RCC 7860 (cell line): ENCODE measurements at places on chromosomes 6 and 20.

- no peak for DNase-seq
These were observed 117.3 kb downstream of the BCKDHB start for GRCh38 chr6:80223743-80224212.

DNA sequence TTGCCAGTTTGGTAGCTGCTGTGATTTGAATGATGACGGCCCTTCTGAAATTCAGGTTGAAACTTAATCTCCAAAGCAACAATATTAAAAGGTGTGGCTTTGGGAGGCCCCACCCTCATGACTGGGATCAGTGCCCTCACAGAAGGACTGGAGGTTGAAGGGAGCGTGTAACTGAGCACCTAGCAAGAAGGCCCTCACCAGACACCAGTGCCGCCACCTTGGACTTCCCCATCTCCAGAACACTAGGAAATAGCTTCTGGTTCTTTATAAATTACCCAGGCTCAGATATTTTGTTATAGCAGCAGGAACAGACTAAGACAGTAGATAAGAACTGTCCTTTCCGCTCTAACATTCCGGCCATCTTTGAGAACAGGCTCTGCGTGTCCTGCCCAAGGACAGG is 243.1 kb downstream of the DLL1 start:
- no peak for DNase-seq

GRCh38 chr6:12585497-12585958 is 131.0 kb upstream of the PHACTR1 start:
- no peak for DNase-seq

DNA sequence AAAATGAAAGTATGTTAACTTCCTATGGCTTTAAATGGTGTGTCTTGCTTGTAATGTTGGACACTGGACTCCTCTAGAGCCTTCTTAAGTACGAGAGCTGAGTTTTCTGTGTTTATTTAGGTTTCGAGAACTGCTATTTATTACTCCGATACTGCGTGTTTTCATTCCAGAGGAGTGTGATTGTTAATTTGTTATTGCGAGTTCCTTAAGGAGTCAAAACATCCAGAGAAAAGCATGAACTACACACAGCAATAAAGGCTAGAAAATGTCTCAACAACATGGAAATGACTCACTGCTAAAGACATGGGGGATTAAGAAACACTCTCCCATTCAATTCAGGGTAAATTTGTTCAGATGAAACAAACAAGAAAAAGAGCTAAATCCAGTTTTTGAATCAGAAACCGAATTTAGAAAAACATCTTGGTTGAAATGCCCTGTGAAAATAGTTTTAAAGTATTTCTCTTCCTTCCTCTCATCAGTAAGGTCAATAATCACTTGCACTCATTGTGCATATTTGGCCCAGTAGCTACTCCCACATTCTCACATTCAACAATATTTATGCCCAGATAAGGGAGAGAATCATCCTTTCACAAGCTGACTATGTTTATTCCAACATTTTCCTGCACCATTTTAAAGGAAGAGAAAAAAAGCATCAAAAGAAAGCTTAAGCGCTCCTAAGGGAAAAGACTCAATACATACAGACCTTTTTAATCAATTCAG is 36.0 kb downstream of the ATXN1 start:
- no peak for DNase-seq

DNA sequence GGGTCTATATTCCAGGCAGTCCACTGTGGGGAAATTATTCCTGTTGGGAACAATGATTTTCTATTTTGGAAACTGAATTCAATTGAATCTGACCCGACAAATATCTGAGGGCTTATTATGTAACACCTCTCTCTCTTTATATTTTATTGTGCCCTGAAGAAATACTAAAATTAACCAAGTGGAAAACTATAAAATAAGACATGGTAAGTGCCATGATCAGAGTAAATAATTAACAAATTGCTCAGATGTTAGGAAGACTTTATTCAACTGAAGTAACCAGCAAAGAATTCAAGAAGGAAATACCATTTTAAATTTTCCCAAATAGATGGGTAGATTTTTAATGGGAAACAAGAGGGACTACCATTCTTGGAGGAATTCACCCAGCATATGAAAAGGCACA is 632.9 kb downstream of the MAFB start:
- no peak for DNase-seq

- no peak for DNase-seq
These were observed 2.0 kb downstream of the FIG4 start for GRCh38 chr6:109693111-109693510.

DNA sequence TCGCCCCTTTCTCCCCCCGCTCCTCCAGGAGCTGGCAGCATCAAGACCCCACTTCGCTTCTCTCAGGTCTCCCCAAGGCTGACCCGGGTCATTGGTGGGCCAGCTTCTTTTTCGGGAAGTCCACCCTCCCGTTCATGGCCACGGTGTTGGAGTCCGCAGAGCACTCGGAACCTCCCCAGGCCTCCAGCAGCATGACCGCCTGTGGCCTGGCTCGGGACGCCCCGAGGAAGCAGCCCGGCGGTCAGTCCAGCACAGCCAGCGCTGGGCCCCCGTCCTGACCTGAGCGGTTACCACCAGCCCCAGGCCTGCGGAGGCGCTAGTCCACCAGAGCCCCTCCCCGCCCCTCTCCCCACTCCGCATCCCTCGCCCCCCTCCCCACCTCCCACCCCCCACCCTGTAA is 1.0 kb downstream of the PPDPF start:
- no peak for DNase-seq

- no peak for DNase-seq
These were observed 102.6 kb downstream of the ZMYND8 start for GRCh38 chr20:47253872-47254271.

GRCh38 chr6:151263967-151264366 is 24.2 kb downstream of the AKAP12 start:
- no peak for DNase-seq

- no peak for DNase-seq
These were observed 9.8 kb downstream of the FAM210B start for GRCh38 chr20:56368351-56369134.

DNA sequence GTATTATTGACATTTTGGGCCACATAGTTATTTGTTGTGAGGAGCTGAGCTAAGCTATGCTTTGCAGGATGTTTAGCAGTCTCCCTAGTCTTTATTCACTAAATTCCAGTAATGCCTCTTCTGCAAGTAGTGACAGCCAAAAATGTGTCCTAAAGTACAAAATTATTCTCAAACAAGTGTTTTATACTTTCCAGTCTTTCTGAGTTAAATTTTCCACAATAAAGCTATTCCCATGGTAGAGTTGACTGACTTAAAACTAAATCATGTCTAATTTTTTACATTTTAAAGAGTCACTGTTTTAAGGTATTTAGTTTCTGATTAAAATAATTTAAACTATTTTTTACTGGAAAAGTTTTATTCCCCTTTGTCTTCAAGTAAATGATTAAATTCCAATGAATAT is 717.8 kb upstream of the HS3ST5 start:
- DNase-seq: no peak

DNA sequence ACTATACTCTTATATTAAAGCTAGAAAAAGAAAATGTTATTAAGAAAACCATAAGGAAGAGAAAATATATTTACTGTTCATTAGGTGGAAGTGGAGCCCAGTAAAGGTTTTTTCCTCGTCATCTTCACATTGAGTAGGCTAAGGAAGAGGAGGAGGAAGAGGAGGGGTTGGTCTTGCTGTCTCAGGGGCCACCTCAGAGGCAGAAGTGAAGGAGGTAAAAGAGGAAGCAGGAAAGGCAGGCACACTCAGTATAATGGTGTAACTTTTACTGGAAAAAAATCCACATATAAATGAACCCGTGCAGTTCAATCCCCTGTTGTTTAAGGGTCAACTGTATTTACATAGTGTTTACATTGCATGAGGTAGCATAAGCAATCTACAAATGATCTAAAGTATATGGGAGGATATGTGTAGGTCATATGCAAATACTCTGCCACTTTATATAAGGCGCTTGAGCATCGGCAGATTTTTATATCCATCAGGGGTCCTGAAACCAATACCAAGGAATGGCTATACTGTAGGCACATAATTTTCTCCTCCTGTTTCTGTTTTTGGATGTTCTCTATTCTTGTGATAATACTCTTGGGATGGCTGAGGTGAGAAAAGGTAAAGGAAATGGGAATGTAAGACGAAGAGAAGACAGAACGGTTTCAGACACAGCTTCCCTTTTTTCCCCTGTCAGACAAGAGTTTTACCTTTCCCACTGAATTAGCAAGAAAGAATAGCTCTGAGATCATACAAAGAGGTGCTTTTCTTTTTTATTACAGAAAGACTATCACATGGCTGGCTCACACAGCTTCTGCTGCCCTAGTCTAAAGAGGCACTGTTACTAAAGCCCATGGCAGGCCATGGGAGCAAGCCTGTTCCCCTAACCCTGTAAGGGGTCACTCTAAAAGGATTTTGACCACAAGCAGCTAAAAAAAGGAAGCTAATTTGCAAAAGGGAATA is 59.9 kb downstream of the NUDT3 start:
- DNase-seq: no peak
